NCI-H1105 treated with DMSO at 0.1 percent for 48 hours (cell line): ENCODE measurements at places on chromosomes 6 and 20.

DNA sequence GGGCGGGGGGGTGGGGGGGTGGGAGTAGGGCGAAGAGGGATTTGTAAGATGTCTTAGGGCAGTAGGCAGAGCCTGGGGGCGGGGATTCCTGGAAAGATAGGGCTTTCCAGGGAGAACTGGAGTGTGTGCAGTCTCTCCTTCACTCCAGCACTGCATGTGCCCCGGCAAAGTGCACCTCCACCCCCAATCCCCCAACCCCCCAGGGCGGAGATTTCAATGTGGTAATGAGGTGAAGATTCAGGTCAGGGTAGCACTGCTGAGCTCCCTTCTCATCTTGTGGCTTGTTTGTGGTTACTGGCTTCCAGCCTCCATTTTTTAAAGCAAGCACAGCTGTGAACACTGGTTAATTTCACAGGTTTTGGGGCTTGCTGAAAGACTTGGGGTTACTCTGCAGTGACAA is 5.9 kb downstream of the TMEM239 start:
- peak; percentile 17 for DNase-seq

DNA sequence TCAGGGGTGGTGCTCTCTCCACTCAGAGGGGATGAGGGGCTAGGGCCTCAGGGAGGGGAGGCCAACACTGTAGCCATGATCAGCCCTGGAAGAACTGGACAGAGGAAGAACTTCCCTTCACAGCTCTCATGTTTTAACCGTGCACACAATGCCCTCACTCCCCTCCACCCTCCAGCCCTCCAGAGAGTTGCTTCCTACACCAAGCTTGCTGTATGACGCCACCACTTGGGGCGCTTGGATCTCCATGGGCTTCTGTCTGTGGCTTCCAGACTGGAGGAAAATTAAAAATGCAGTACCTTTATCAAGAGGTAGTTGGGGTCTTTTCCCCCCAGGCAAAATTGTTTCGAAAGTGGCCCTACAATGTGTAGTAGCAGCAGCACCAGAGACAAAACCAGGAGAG is 48.4 kb downstream of the ARHGAP40 start:
- no peak for DNase-seq

GRCh38 chr6:43075670-43076463 is at the start of gene PTK7:
Gene PTK7 (plus strand): TSS chr6:43076314. CDS start chr6:43076489, 175 bp downstream.
- DNase-seq: peak; percentile 73

DNA sequence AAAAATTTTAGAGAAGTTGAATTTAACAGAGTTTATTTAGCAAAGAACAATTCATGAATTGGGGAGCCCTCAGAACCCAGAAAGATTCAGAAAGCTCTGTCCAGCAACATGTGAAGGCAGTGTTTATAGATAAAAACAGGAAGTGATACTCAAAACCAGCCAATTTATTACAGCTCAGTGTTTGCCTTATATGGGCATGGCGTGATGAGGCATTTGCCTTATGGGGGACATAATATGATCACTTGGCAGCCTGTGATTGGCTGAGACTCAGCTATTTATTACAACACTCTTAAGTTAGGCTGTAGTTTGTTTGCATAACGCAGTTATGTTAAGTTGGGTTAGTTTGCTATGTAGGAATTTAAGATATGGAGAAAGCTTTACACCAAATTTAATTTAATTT is 11.5 kb downstream of the HLA-DPA1 start:
- no peak for DNase-seq

- DNase-seq: no peak
Measured at GRCh38 chr6:167546611-167547327, 221.9 kb downstream of the TTLL2 start.

DNA sequence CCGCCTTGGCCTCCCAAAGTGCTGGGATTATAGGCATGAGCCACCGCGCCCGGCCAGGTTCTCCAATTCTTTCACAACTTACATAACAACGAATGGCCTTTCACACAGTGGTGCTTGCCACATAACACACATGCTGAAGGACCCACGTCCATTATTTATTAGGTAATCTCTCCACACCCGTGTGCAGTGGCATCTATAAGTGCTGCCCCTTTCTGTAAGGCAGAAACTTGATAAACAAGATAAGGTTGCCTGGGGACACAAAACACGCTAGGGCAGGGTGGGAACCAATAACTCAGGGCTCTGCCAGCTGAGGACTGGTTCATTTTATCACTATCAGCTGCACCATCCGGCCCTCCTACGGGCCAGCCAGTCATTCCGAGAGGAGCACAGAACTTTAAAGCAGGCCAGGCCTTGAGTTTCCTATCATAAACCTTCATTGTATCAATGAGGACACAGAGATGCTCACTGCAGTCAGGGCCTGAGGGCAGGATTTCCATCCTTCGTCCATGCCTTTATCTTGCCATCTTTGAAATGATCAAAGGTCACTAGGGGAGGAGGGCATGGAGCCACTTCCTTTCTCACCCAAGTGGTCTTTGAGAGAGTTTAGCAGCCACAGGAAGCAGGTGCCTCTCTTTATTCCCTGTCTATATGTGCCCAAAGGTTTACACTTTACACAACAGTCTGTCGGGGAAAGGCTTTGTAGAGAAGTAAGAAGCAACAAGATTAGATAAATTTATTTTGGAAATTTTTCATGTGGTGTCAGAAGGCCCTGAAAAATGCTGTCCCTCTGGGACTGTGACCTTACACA is 37.6 kb downstream of the GPLD1 start:
- DNase-seq: no peak
